HT-29 (cell line): ENCODE measurements at places on chromosomes 7 and 10. TPM values are rescaled to one million over a fixed set of nuclear protein-coding genes. Genes with fewer than 3 reads are reported as not detected.

- no peak for DNase-seq
Observed at GRCh38 chr7:159083698-159084068, 61.0 kb downstream of the VIPR2 start.

Gene ATRNL1
- not detected in 2 replicates for total RNA-seq

- no peak for DNase-seq
Observed at GRCh38 chr10:13743101-13743693, 156.4 kb downstream of the PRPF18 start.

Gene SPDYE16
- total RNA-seq, result 0.15 and 0.63 TPM in 2 replicates

- DNase-seq, result no peak
Observed at GRCh38 chr7:70178211-70178610, 579.9 kb downstream of the AUTS2 start.

GRCh38 chr7:27703181-27703580 is 36.8 kb upstream of the TAX1BP1 start:
- DNase-seq, result no peak

DNA sequence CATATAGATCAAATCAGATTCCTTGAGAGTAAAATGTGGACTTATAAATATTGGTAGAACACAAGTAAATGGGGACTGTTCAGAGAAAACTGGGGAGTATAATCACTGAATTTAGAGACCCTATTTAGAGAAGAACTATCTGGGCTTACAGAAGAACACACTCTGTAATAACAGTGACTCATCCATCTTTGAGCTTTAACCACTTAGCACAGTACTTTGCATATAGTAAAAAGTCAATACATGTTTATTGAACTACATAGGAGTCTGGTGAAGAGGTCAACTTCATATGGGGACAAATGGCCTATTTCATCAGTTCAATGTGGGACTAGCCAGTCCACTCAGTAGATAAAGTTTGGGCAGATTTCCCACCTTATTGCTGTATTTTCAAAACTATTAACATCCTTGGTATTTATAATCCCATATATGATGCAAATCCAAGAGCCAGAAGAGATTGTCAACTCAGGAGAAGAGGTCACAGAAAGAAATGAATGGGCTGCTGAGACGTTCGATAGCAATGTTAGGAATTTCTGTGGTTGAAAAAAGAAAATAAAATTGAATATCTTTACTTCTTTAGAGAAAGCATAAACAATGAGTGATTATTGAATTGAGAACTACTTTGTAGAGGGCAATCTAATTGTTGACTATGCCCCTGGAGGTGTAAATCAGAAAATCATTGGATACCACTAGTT is 119.3 kb upstream of the CACNA2D1 start:
- DNase-seq, result no peak

Gene AKR1C3
- 87.6 and 95.6 TPM in 2 replicates for total RNA-seq

GRCh38 chr7:101779267-101779666 is 38.2 kb upstream of the CUX1 start:
- DNase-seq, result no peak

DNA sequence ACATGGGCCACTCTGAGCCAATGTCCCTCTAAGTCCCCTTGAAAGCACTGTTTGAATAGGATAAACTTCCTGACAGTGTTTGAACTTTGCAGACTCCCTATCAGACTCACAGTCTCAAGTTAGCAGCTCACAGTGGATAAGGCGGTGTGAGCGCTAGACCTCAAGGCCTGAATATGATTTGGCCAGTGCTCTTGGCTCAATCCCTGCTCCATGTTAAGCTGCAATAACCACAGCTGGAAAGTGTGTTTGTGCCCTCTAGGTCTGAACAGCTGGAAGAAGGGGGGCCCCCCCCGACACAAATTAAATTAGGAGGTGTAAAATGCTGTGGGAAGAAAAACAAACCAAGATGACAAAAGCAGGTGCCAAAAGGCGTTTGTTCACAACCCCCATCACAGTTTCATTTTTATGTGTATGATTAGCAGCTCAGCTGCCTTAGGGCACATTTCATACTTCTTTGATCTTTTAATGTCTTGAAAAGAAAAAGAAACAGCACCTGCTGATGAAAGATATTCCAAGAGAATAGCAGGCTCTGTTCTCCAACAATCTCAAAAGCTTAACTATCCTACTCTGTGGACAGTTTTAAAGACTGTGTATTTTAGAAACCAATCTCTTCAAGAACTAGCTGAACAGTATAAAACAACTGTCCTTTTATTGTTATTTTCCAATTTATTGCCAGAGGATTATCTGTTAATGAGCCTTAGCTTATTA is 167.6 kb downstream of the SNX13 start:
- DNase-seq, result no peak

Gene LRRD1
- total RNA-seq, result not detected in 2 replicates

Gene TEX36
- total RNA-seq, result not detected in 2 replicates

Gene ADARB2
- not detected in 2 replicates for total RNA-seq

DNA sequence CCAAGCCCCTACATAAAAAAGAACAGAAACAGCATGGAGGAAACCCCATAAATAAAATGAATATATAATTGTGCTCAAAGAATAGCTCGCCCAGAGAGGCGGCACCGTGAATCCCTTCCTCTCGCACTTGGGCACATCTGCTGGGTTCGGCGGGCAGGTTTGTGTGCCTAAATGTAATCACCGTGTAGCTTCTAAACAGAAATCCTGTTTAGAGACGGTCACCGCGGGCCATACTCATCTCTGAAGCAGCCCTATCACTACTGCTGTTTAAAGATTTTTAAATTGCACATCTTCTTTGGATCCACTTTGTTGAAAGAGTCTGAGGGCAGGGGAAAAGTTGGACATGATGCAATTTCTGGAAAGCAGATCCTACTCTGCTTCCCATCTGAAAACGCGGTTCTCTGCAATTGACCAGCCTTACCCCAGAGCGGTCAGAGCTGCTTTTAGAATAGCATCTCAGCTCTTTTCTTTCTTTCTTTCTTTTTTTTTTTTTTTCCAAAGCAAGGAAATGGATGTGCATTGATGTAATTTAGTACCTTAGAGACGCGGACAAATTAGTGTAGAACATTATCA is 6.4 kb downstream of the DRGX start:
- DNase-seq, result no peak

DNA sequence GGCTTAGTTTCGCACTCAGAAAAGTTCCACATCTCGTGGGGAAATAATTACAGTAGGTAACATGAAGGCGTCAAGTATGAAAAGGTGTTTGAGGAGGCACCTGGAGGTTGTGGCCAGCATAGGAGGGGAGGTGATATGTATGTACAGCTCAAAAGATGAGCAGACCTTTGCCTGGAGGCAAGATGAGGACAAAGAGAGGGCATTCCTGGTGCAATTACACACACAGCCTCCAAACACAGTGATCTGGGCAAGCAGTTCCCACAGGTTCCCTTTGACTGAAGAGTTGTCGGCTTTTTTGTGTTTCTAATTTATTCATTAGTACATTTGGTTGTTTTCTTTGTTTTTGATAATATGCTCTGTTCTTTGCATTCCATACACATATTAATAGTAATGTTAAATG is 46.9 kb downstream of the CDK14 start:
- no peak for DNase-seq

GRCh38 chr10:109215291-109216075 is 707.8 kb downstream of the XPNPEP1 start:
- DNase-seq, result no peak

- DNase-seq, result no peak
Observed at GRCh38 chr10:132974886-132975830, 32.8 kb upstream of the CFAP46 start.

DNA sequence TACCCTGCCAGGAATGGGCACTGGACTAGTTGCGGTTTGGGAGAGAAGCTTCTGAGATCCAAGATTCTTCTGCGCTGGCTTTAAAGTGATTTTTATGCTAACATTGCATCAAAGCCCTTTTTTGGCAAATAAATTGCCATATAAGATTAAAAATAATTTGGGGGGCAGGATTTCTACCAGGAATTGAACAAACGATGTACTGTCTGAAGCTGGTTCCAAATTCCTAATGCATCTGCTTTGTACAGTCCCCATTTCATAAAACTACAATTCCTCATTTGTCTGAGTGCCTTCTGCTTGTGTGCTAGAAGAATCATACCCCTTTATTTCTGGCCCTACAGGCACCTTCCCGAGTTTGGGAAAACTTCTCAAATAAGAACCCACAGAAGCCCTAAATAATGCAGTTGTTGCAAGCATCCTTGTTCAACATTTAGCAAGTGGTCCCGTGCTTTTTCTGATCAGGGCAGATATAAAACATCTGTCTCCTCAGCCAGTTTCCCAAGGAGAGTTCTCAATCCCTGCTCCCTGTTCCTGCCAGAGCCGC is 349.7 kb downstream of the PTEN start:
- DNase-seq, result no peak

Gene RBM17
- total RNA-seq, result 47.7 and 48.7 TPM in 2 replicates

Gene NPSR1
- 2.2 and 3.0 TPM in 2 replicates for total RNA-seq

DNA sequence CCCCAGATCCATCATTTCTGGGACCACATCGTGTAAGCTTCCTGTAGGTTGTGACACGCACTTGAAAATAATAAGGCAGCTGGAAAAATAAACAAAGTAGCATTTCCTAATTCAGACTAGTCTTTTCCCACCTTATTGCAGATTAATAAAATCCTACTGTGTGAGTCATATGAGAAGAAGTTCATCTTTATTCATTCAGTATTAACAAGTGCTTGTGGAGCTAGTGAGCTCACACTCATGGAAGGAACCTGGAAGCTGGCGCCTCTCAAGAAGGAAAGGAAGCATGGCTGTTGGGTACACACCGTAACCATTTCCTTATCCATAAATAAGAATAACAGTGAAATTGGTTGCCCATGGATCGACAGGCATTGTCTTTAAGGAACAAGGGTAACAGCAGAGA is 152.6 kb upstream of the PFKP start:
- DNase-seq, result no peak

Gene RBP3
- total RNA-seq, result 0.20 TPM in 1 of 2 replicates, not detected in the other

DNA sequence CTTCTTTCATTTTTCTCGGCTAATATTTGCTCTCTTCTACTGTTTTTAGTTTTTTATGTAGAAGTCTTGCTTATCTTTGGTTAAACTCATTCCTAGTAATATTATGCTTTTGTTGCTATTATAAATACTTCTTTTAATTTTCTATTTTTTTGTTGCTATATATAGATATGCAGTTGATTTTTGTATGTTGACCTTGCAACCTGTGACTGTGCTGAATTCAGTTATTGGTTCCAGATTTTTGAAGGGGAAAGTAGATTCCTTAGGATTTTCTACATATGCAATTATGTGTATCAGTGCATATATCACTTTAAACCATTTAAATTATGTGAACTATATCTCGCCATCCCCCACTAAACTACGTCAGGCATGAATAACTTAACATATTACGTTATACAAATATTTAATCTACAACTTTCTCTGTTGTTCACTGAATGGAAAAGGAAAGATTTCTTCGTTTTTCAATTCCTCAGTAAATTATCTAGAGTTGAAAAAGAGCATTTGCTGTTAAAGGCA is 71.5 kb downstream of the IDE start:
- no peak for DNase-seq

DNA sequence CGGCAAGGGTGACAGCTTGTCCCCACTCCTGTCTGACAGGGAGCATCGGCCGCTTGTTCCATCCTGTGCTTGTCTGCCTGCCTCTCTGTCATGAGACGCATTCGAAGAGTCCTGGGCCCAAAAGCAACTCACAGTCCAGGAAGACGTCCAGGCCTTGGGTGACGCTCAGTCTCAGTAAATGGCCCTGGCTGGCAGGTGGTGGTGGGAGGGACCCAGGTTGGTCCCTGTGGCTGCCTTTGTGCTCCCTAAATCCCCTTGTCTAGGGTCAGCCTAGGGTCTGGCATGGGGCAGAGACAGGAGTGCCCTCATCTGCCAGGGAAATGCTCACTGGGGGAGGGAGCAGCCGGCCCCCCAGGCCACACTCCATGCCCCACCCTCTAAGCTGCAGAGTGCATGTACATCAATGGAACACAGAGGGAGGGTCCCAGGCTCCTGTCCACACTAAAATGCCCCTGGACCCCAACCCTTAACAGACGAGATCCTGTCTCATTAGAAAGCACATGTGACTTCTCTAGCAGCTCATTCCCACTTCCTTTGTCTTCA is 295.2 kb upstream of the ZNF32 start:
- DNase-seq, result no peak

- DNase-seq, result peak; percentile 16
Observed at GRCh38 chr7:41298409-41298808, 404.5 kb downstream of the INHBA start.

- DNase-seq, result peak; percentile 94
Observed at GRCh38 chr7:151386301-151387160, 23.3 kb downstream of the WDR86 start.

DNA sequence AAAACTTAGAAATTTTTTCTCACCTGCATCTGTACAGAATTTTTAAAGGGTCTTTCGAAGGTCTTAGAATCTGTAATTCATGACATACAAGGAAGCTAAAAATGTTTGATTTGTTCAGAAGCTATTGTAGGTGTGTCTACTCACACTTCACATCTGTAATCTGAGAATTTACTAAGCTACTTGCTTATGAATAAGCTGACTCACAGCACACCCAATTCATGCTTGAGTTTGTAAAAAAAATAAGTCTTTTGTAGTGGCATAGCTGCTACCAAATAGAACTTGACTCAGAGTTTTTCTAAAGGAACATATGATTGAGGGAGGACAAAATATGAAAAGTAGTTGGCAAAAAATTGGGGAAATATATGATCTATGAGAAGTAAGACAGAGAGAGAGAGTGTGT is 12.7 kb upstream of the AGR2 start:
- DNase-seq, result no peak

DNA sequence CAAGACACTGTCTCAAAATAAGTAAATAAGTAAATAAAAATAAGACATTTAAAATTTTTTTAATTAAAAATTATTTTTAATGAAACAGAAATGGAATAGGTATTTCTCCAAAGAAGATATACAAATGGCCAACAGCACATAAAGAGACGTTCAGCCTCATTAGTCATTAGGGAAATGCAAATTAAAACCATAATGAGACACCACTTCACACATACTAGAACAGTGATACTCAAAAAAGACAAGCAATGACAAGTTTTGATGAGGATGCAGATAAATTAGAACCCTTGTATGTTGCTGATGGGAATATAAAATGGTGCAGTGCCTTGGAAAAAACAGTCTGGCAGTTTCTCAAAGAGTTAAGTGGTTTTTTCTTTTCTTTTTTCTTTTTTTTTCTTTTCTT is 26.5 kb upstream of the C10orf67 start:
- DNase-seq, result no peak

Gene ZNF365
- not detected in 2 replicates for total RNA-seq

- no peak for DNase-seq
Observed at GRCh38 chr7:98073047-98073446, 33.6 kb upstream of the LMTK2 start.

Gene BUB3
- 264 and 274 TPM in 2 replicates for total RNA-seq

DNA sequence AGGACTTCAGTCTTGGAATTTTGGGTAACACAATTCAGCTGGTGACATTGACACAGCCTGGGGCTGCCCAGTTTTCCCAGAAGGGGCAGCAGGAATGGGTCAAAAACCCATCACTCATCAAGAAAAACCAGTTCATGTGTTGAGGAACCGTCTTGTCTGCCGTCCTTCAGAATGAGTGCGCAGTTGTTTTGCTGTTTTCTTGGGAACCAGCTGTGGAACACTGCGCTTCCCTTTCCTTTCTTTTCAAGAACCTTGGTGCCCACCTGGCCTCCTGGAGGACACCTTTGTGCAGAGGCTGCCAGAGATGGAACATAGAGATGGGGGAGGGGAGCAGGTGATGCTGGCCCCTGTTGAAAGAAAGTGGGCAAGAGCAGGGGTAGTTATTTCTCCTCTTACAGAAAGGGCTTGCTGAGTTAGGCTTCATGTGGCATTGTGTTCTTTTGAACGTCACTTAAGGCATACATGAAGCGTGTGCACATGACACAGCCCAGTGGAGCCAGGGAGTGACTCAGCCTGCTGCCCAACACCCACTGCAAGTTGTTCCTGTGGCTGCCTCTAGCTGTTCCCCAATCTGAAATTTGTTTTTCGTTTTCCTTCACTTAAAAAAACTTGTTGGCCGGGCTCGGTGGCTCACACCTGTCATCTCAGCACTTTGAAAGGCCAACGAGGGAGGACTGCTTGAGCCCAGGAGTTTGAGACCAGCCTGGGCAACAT is 87.4 kb upstream of the TNS3 start:
- peak; percentile 48 for DNase-seq
